ENCODE measurements at places on chromosomes 3 and 15.

GRCh38 chr3:189982321-189982945 is 138.3 kb downstream of the P3H2 start:
- no peak for DNase-seq

GRCh38 chr15:56428821-56429458 is 36.0 kb downstream of the MNS1 start:
- peak; percentile 9 for DNase-seq

DNA sequence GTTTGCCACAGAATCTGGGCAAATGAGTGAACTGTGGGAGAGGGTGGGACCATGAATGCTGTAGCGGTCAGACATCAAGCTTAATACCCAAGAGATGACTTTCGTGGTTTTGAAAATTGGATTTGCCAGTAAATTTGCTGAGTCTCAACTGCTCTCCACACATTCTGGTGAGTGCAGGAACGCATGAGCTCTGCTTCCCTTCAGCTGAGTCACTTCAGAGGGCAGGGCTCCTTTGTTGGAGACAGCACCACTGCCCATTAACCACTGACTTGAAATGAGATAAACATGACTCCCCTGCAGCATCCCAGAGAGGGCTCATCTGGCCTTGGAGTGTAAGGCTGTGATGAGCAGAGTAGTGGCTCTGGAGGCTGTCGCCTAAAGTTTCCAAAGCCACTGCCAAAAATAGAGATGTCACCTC is 22.6 kb downstream of the RARRES1 start:
- DNase-seq = no peak

DNA sequence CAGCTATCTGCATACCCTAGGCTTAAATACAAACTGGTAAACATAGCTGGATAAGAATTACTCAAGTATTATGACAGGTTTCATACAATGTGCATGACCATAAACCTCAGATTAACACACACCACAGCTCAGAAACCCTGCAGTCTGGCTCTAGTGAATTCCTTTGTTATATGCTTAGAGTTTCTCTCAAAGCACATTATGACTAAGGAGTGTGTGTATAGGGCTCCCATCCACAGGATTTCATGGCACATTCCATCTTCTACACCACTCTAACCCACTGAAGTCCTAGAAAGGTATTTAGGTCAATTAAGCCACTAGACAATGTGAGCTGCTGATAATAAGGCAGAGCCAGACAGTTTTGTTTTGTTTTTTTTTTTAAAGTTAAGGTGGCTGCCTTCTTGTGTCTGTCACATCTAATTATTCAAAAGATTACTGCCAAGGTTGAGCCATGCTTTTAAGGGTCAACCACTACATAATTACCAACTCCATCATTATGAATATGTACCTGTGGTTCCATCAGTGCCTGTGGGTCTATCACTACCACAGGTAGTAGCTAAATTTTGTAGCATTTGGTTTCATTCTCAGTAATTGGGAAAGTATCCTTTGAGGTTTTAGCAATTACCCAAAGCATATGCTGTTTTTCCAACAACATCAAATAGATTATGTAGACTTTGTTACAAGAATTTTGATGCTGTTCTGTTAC is 107.0 kb downstream of the ALCAM start:
- no peak for DNase-seq

GRCh38 chr3:41419809-41420208 is 220.5 kb downstream of the CTNNB1 start:
- DNase-seq = no peak

- no peak for DNase-seq
Measured at GRCh38 chr3:38684546-38684945, 35.1 kb upstream of the SCN5A start.

DNA sequence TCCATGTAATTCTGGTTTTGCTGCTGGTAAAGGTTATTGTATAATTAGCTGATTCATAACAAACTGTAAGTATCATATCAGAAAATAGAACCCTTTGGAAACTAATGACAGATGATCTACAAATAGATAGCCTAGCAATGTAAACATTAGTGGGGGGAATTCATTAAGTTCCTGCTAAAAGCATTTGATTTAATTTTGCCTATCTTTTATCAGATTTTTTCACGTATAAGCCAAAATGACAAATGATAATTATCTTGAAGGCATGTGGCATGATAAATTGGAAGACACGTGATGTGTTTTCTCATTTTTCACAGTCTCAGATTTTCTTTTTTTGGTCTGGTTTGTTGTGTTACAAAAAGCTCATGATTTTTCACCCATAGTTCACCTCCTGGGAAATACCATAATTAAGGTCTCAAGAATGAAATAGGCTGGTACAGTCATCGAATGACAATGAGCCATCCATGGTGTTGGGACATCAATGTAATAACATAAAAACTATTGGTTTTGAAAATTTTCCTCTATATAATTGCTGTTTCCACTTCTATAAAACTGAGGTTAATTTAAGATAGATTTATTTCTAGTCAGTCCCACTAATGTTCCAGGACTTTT is 325.9 kb upstream of the TBL1XR1 start:
- DNase-seq = no peak

DNA sequence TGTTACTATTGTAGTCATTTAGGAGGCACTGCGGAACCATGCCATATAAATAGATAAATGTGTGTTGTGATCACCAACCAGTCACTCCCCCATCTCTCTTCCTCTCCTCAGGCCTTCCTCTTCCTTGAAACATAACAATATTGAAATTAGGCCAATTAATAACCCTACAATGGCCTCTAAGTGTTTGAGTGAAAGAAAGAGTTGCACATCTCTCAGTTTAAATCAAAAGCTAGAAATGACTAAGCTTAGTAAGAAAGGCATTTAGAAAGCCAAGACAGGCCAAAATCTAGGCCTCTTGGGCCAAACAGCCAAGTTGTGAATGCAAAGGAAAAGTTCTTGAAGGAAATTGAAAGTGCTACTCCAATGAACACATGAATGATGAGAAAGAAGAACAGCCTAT is 8.1 kb upstream of the DNASE1L3 start:
- no peak for DNase-seq

DNA sequence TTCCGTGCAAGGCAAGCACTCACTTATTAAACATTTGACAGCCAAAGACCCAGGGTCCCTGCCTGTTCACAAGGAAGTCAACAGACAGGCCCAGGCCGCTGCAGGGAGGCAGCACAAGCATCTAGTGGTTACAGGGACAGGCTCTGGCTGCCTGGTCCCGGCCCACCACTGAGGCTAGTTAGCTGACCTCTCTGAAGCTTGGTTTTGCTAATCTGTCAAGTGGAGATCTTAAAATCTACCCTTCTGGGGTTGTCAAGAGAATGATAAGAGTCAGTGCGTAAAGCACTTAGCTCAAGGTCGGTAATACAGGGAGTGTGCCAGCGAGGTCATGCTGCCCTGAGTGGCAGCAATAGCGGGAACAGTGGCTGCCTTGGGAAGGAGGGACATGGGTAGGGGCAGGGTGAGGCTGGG is 6.0 kb downstream of the GNB5 start:
- DNase-seq = no peak

DNA sequence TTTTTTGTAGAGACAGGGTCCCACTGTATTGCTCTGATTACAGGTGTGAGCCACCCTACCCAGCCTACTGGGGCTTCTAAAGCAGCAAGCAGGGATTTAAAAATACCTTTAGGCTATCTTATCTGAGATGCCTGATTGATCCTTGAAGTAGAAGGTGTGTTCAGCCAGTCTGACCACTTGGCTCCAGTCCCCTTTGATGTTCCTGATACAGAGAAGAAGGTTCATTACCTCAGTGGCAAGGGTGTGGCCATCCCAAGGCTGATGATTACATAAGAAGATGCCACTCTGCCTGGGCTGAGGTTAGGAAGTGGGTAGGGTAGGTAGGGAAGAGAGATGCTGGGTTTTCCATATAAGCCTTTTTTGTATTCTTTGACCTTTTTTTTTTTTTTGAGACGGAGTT is 11.2 kb upstream of the DCAF1 start:
- DNase-seq = no peak

DNA sequence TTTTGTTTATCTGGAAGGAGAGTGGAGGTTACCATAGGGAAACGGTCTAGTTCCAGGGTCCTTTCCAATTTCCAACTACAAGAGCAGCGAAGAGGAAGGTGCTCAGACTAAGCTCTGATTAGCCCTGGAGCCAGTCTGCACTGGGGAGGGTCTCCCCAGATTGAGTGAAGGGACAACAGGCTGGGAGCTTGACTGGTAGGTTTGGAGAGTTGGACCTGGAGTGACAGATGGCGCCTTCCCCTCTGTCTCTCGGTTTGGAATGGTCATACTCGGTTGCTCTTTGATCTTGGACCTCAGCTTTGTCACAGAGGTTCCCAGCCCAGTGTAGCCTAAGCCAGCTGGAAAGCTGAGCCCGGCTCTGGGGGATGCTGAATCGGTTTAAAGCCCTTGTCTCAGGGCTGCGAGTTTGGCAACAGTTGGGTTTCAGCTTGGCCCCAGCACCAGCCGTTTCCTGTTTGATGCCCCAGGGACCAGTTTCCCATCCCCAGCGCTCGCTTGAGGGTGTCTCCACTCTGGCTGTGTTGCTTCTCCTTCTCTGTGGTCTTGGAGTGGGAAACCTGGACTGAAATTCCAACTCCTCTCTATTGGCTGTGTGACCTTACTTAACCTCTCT is 53.1 kb upstream of the ULK4 start:
- DNase-seq = no peak

GRCh38 chr3:141089339-141090152 is 38.4 kb downstream of the SPSB4 start:
- DNase-seq = no peak

- DNase-seq = no peak
Measured at GRCh38 chr15:67193223-67193990, 61.1 kb downstream of the AAGAB start.

DNA sequence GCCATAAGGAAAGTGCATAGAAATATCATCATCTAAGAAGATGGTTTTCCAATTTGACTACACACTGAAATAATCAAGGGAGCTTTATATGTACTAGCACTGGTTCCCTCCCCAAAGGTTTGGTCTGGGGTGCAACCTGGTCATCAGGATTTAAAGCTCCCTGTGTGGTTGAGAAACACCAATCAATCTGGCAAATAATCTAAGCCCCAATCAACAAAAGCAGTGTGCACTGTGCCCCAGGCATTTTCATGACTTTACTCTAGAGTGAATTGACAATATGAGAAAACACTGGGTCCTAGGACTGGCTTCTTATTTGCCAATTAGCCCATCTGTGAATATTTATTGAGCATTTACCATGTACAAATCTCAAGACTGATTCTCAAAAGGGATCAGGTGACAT is 255.1 kb downstream of the MEIS2 start:
- DNase-seq = no peak

DNA sequence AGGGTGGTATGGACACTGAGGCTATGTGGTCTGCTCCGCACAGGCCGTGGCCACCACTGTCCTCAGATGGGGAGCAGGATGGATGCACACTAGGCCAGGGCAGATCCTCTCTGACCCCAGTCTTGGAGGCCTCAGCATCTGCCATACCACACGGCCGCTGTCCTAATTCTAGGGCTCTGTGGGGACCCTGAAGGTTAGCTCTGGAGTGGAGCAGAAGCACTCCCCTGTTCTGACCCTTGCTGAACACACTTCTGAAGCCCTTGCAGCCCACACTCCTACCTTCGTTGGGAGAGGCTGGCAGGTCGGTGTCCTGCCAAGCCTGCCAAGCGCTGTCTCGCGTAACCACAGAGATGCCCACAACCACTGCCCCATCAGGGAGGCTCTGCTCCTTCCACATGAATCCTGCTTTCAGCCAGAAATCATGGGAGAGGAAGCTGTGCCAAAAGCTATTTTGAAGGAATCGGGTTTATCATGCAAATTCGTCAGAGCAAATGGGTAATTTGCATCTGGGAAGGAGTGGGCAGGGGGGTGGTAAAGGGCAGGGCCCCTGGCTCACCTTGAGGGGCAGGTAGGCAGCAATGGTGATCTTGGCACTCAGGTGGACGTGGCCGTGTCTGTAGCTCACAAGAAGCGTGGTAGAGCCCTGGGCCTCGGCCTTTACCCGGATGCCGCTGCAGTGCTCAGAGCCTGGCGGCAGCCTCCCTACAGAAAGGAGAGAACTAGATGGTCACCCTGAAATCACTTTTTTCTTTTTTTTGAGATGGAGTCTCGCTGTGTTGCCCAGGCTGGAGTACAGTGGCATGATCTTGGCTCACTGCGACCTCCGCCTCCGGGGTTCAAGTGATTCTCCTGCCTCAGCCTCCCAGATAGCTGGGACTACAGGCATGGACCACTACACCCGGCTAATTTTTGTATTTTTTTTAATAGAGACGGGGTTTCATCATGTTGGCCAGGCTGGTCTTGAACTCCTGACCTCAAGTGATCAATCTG is 54.4 kb downstream of the NUP210 start:
- no peak for DNase-seq

- DNase-seq = no peak
Measured at GRCh38 chr3:143603774-143604173, 244.5 kb downstream of the SLC9A9 start.

DNA sequence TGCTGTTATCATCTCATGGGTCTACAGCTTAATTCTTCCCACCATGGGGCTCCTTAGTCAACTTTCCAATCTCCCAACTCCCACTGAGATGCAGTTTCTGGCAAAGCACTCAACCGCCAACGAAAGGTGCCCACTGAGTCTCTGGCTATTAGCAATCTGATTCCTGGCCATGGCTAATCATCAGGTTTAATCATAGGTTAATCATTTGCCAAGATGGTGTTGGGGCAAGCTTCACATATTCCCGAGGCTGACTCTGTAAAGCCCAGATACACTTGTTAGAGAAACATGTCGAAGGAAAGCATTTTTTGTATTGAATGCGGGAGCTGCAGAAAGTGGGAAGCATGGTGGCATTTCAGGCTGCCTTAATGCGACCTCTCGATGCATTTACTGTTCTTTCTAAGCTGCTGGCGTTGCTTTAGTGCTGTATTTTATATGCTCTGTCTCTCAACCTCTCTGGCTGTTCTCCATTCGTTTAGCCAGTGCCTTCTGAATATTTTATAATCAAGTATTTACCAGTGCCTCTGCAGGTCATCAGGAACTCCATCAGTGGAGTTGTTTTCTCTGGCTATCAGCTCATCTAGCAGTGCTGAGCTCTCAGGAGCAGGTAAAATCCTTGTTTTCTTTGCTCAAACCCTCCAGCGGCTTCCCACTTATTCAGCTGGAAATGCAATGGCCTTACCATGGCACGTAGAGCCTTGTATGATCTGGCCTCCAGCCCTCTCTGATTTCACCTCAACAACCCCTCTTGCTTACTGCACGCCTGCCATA is 67.0 kb downstream of the EDEM1 start:
- DNase-seq = no peak

DNA sequence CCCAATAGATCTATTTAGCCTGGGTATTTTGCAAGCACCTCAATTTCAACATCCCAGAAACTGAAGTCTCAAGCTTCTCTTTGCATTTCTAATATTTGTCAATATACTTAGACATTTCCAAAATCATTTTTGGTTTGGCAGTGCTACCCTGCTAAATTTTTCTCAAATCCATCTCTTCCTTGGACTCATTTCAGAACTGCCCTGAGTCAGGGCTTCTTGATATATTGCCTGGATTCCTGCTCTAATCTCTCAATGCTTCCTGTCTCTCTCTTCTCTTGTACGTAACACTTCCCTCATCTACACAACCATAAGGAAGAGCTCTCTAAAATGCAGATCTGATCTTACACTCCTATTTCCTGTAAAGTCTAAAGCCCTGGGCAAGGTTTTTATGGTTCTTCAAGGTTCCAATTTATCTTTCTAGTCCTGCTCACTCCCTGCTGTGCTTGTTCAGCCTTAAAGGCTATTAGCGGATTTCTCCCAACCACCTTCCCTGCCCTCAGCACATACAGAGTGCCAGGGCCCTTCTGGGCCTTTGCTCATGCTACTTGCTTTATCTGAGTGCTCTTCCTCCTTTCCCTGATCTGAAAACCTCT is 53.0 kb upstream of the MME start:
- DNase-seq = no peak
